LoVo (cell line): ENCODE measurements at places on chromosomes 11 and 22.

- no peak for DNase-seq
These were observed 2.3 kb downstream of the GATD1 start for GRCh38 chr11:774873-775592.

GRCh38 chr11:102317768-102318103 lies 452 bp downstream of the BIRC3 start:
- no peak for DNase-seq

DNA sequence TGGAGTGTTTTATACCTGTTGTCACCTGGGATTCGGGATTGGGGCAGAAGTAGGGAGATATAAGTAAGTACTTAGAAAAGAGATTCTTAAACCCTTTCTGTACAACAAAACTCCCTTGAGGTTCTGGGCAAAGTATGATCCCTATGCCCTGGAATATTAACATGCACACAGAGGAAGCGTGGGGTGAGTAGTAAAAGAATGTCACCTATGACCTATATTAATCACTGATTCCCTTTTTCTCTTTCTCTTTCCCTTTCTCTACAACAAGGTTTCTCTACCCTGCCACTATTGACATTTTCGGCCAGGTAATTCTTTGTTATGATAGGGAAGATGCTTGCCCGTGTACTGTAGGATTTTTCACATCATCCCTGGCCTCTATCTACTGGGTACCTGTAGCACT lies 209.7 kb upstream of the PLET1 start:
- DNase-seq, result peak; percentile 10

- DNase-seq, result no peak
These were observed 49.3 kb downstream of the CABIN1 start for GRCh38 chr22:24060375-24060788.

DNA sequence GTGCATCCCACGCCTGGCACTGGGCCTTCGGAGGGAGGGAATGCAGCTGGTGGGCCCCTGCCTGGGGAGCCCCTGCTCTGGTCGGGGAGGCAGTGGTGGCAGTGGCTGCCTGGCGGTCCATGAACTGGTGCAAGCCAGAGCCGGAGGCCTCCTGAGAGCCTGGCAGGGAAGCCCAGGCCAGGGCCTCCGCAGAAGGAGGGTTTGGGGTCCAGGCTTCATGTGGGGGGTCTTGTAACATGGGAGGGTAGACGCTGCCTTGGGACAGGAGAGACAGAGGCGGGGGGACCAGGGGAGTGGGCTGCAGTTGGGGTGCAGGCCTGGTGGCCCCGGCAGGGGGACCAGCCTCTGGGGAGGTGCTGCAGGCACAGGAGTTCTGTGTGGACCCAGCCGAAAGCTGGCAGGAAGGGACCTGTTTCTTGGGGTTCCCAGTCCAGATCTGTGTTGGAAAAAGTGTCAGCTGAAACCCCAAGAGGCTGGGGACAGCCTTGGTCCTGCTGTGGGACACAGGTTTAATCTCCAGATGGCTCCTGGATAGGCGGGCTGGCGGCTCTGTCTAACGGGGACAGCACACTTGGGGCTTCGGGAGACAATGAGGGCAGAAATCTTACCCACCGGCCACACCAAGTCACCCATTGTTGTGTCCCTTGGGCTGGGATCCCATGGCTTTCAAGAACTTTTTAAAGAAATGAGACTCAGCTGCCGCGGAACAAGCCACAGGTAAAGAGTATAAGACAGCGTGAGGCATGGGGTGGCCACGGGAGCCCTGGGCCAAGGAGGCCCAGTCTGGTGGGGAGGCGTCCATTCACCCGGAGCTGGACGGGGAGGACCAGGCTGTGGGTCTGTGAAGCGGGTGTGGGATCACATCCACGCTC lies 73.5 kb downstream of the KCNQ1 start:
- DNase-seq, result no peak

- DNase-seq, result no peak
These were observed 75.7 kb downstream of the GRAMD1B start for GRCh38 chr11:123505546-123506299.

GRCh38 chr22:30606455-30607299 lies at the start of gene TCN2:
Gene TCN2 (plus strand): TSS chr22:30607174. CDS start chr22:30607332, 158 bp downstream.
- peak; percentile 15 for DNase-seq

DNA sequence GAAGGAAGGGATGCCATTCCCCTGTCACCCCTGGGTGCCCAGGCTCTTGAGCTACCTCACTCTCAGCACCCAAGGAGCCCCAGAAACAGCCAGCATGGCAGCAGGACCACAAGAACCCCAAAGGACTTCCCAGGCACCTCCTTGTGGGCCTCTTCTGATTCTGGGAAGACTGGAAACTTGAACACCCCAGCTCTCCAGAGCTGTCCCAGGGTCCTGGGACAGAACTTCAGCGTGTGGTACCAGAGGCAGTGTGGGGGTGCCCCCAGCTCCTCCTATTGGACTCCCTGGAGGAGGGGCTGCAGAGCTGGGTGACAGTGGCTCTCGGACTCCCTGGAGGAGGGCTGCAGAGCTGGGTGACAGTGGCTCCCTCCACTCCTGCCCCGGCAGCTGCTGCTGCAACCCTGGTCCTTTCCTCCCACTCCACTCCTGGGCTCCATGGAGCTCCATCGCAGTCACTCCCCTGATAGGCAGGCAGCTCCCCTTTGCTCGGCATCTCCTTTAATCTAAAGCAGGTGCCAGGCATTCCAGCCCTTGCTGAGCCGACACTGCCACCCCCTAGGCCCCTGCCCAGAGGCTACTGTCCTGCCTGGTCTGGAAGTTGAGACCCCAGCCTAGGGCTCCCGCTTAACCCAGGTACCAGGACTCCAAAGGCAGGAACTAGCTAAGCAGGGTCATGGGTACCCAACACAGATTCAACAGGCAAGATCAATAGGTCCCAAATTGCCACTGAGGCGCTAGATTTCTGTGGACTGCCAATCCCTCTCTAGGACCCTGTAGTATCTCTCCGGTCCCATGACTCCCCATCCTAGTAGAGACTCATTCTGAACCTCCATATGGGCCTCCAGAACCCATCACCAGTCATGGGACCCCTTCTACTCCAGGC lies 2.7 kb downstream of the BCL9L start:
- DNase-seq, result no peak
